ENCODE measurements at places on chromosomes 16 and 17. TPM values are rescaled to one million over a fixed set of nuclear protein-coding genes. Genes with fewer than 3 reads are reported as not detected.
A peak's percentile ranks its signal among the peaks of the same experiment; 100 is the strongest.

Gene GNAO1
- total RNA-seq = 32.2 TPM

Gene C16orf46
- 0.62 TPM for total RNA-seq

Gene UMOD
- not detected for total RNA-seq

Gene ZNF423
- total RNA-seq = 8.8 TPM

Gene TMEM114
- total RNA-seq = not detected

Gene DNAH3
- 1.0 TPM for total RNA-seq

GRCh38 chr17:36498155-36498554 is 11.7 kb downstream of the ZNHIT3 start:
- no peak for DNase-seq

DNA sequence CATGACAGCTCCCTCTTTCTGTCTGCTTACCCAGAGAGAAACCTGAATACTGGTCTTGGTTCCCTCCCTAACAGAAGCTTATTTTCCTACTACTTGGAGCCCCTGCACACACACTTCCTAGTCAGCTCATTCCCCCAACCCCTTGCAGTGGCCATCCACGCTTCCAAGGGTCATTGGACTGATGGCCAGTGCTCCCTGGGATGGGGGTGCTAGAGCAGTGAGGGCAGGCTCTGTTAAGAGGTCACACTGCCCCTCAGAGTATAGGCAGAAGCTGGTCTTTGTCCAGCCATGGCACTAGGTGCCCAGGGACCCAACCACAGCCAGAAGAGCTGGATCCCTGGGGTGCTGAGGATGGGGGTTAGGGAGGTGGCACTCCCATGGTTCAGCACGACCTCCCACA is 12.5 kb downstream of the DRC3 start:
- DNase-seq = no peak

DNA sequence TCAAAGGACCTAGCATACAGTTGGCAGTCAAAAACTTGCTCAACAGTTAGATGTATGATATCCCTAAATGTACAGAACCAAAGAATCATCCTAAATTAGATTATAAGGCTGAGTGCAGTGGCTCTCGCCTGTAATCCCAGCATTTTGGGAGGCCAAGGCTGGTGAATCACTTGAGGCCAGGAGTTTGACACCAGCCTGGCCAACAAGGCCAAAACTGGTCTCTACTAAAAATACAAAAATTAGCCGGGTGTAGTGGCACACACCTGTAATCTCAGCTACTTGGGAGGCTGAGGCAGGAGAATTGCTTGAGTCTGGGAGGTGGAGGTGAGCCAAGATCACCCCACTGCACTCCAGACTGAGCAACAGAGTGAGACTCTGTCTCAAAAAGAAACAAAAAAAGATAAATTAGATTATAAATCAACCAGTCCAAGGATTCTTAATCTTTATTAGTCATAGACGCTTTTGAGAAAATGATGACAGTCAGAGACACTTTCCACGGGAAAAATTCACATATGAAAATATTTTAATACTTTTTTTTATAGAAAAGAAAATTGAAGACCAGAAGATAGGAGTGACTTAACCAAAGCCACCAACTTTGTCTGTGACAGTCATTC is 77.6 kb downstream of the MMD start:
- no peak for DNase-seq

GRCh38 chr16:78405040-78405439 is 305.6 kb downstream of the WWOX start:
- no peak for DNase-seq

DNA sequence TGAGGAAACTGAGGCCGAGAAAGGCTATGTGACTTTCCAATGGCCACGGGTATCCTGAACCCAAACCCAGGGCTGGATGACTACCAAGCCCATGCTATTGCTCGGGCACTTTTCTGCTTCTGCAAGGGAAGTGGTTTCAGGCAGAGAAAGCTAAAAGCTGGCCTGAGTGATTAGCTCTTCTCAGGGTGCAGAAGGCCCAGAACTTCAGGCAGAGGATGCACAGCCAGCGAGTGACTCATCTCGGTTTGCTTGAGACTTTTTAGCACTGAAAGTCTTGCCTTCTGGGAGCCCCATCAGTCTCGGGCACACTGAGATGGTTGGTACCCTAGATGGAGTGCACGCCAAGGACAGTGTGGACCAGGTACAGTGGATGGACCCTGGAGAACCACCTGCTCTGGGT is 129.5 kb upstream of the SDK2 start:
- no peak for DNase-seq

DNA sequence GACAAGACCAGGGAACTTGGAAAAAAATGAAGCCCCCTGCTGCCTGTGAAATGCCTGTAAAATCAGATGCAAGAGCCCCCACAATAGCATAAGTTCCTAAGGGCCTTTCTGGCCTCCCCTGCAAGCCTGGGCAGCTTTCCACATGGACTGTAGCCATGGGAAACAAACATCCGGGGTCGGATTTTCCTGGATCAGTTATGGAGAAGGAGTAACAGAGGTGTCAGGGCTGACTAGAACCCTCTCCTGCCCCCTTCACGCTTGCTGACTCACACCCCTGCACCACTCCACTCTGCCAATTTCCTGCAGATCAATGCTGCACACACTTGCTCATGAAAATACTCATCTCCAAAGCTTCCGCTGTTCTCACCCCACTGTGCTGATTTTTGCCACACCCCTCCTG is 258.6 kb downstream of the CBLN1 start:
- no peak for DNase-seq

- no peak for DNase-seq
Observed at GRCh38 chr16:10314811-10315210, 71.0 kb upstream of the ATF7IP2 start.

GRCh38 chr17:59907467-59907866 is 14.5 kb downstream of the RPS6KB1 start:
- DNase-seq = no peak

DNA sequence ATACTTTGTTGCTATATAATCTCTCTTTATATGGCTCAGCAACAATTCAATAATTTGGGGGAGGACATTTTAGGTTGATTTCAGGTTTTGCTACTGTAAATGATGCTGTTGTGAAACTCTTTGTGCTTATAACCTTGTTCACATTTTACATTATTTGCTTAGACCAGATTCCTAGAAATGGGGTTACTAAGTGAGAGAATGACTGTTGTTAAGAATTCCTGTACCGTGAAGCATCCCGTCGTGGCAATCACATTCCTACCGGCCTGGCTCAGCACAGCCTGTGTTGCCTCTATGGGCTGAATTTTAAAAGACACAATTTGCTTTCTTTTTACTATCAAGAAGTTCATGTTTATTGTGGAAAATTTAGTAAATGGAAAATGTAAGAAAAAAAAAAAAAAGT is 31.4 kb downstream of the B9D1 start:
- DNase-seq = no peak

DNA sequence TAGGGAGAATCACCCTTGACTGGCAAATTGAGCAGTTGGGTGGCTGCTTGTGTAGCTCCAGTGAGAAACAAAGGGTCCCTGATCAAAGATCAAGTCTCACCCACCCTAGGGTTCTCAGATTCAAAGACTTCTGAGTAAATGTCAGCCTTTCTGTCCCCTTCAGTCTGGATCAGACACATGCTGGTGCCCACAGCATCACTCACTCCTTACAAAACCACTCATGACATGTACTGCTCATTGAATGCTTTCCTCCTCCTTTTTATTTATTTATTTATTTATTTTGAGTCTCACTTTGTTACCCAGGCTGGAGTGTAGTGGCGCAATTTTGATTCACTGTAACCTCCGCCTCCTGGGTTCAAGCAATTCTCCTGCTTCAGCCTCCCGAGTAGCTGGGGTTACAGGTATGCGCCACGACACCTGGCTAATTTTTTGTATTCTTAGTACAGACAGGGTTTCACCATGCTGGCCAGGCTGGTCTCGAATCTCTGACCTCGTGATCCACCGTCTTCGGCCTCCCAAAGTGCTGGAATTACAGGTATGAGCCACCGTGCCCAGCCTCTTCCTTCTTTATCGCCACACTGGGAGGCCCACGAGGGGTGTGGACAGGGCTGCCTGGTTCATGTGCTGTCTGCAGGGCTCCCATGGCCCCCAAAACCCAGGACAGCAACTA is 462.0 kb upstream of the MAF start:
- peak; percentile 59 for DNase-seq

DNA sequence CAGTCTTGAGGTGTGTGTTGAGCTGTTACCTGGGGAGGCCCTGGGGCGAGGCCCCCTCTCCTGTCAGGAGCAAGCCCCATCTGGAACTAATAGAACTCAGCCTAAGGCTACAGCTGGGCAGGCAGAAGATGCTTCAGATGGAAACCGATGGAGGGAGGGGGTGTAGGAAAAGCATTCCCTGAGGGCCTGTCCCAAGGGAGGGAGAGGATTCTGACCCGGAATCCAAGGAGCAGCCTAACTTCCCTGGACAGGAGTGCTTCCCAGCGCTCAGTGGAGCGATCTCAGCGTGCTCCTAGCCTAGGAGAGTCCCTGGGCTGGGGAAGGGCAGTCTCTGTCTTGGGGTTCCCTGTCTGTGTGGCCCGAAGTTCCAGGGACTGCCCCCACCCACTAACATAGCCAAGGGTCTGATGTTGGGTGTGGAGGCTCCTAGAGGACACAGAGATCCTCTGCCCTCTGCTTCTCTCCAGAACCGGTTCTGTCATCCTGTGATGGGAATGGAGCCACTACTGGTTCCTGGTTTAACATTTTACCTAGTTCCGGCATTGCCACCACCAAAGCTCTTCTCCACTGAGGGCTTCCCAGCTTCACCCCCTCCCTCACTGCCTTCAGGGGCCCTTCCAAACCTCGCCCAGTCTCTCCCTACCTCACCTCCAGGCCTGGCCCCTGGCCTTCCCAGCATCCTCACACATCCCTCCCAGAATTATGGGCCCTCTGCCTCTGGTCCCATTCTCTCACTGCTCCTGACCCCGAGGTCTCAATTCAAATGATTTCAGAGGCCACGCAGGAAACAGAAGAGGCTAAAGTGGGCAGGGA is 58.7 kb downstream of the RTN4RL1 start:
- DNase-seq = no peak

- DNase-seq = no peak
Observed at GRCh38 chr17:66843627-66844026, 8.7 kb downstream of the CACNG5 start.

Data from Right ventricle myocardium inferior (tissue), 1 donor.